ENCODE measurements at places on chromosomes 3 and 15.
A peak's percentile ranks its signal among the peaks of the same experiment; 100 is the strongest.

GRCh38 chr3:181344331-181344730 is 354.8 kb upstream of the DNAJC19 start:
- no peak for DNase-seq

GRCh38 chr15:81133782-81134461 is at the start of gene CFAP161:
Gene CFAP161 (plus strand): TSS chr15:81134270. CDS start chr15:81134330, 60 bp downstream.
- DNase-seq, result peak; percentile 35

GRCh38 chr3:170536712-170537111 is 49.2 kb downstream of the SLC7A14 start:
- DNase-seq, result no peak

GRCh38 chr3:72190050-72190449 is 405.1 kb upstream of the PROK2 start:
- no peak for DNase-seq

DNA sequence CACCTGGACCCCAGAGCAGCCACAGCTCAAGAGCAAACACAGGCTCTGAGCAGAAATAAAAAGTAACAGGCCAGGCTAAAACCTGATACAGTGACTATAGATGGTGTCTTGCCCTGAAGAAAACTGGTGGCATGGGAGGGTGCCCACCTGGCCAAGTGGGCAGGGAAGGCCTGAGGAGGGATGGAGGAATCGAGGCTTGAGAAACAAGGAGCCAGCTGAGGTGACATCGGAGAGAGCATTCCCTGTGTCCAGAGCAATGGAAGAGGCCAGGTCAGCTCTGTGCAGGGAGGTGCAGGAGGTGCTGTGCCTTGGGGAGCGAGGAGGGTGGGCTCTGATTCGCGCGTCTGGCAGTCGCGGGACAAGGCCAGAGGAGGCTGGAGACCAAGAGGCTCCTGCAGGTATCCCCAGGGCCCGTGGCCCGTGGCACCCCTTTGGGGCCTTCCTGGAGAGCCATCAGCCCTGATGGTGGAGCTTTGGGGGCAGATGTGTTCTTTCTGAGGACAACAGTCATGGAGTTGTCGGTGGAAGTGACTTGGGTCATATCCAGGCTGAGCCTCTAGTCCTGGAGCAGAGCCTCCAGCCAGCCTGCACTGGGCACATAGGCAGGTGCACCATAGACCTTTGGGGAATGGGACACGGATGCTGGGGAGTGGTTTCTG is 56.1 kb downstream of the PLXNA1 start:
- no peak for DNase-seq

GRCh38 chr3:9155028-9155427 is 94.4 kb downstream of the SRGAP3 start:
- DNase-seq, result no peak

DNA sequence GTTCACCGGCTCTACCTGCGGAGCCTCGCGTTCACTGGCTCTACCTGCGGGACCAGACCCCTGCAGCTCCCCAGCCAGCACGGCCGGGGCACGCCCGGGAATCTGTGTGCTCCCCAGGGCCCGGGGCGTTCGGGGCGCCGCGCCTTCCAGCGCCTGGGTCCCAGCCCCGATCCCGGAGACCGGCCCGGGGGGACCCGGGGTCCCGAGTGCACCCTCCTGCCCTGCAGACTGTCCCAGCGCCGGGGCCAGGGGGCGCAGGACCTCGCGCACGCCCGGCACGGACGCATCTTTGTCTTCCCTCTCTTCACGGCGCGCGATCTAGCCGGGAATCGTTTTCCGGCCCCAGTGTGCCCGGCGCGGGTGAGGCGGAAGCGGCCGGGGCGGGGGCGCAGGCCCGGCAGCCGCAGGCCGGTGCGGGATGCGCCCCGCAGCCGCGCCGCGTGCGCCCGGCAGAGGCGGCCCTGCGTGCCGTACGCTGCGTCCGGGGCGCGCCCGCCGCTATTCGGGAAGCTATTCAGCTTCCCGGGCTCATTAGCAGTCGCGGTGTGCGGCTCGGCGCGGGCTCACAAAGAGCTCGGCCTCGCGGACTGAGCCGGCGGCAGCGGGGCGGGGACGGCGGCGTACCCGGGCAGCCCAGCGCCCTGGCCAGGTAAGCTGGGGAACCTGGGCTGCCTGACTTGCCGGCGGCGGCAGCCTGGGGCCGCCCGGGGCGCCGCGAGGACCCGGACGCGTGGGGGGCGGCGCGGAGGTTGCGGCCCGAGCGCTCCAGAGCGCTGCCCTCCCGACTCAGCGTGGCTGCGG is at the start of gene APBA2:
Gene APBA2, plus strand, starts transcription at position 345 of the 801 bp plus-strand sequence. CDS start 167,911 bp downstream, outside the sequence.
- DNase-seq, result no peak

DNA sequence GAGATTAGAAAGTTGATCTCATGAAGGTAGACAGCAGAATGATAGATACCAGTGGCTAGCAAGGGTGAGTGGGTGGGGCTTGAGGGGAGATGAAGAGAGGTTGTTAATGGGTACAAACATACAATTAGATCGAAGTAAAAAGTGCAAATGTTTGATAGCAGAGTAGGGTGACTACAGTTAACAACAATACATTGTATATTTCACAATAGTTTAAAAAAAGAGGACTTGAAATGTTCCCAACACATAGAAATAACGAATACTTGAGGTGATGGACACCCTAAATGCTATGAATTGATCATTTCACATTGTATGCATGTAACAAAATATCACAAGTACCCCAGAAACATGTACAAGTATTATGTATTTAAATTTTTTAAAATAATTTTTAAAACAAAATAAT is 47.3 kb downstream of the ADAM10 start:
- DNase-seq, result no peak

GRCh38 chr3:157406394-157406793 is 30.3 kb upstream of the PTX3 start:
- no peak for DNase-seq

- no peak for DNase-seq
Observed at GRCh38 chr3:147410526-147411237, 1.5 kb downstream of the ZIC1 start.

- no peak for DNase-seq
Observed at GRCh38 chr15:78239811-78240210, 5.4 kb upstream of the ACSBG1 start.

- DNase-seq, result no peak
Observed at GRCh38 chr3:65352951-65353350, 665.2 kb upstream of the ADAMTS9 start.

GRCh38 chr3:120067083-120067482 is 27.2 kb downstream of the GSK3B start:
- no peak for DNase-seq

GRCh38 chr3:32551087-32551486 is 19.6 kb downstream of the DYNC1LI1 start:
- DNase-seq, result no peak

GRCh38 chr15:66682865-66683264 is 19.2 kb upstream of the SMAD6 start:
- DNase-seq, result no peak

DNA sequence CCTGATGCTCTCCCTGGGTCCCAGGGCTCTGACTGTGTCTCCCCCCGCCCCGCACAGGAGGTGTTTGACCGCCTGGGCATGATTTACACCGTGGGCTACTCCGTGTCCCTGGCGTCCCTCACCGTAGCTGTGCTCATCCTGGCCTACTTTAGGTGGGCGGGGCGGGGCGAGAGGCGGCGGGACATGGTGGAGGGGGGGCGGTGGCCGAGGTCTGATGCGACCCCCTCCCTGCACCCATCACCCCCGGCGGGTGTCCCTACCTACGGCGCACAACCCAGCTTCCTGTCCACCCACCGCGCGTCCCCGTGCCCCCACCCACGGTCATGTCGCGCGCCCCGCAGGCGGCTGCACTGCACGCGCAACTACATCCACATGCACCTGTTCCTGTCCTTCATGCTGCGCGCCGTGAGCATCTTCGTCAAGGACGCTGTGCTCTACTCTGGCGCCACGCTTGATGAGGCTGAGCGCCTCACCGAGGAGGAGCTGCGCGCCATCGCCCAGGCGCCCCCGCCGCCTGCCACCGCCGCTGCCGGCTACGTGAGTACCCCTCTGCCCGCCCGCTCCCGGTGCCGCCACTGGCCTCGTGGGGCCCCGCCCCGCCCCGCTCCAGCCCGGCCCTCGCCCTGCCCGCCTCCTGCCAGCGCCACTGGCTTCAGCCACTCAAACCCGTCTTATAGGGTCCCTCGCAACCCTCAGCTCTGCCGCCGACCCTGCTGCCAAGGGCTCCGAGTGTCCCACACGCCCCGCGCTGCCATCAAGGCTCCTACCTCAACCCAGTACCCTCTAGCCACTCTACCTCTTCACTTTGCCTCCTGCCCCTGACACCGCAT is 21.0 kb downstream of the PTH1R start:
- no peak for DNase-seq

DNA sequence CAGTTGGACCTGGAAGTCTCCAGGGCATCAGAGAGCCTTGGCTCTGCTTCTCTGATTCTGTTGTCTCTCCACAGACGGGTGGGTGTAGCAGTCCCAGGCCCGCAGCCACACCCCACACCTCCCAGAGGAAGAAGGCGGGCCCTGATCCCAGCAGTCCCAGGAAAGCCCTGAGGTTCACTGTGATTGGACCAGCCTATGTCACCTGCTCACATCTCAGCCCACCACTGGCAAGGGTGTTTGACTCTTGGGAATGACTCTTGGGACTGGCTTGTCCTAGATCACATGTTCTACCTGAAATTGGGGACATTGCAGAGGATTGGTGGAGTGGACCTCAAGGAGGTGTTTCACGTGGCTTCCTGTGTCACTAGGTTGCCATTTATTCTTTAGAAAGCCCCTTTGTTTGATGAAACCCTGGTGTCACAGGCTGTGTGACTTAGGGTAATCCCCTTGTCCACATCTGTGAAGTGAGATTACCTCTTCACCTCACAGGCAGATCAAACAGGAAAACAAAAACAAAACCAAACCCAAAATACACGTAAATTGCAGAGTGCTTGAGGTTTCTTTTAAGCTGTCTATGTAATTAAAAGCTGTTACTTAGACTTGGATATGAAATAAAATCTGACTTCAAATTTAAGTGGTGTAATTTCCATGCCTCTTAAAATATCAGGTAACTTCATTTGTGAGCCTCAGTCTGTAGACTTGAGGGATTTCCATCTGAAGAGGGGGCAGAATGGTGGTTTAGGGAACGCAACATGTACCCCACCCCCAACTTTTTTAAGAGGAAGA is 26.7 kb downstream of the FLNB start:
- no peak for DNase-seq

DNA sequence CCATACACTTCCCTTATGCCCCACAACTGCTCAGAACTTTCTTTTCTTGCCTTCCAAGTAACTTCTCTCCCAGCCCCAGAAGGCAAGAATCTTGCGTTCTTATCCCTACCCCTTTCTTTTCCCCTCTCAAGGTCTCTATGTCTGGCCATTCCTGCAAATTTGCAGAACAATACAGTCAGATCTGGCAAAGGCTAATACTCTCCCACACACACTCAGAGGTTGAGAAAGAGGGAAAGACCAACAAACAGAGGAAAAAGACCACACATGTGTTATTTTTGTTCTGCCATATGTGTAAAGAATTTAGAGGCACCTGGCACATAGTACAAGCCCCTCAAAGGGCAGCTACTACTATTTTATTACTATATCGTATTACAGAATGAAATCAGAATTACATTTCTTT is 25.7 kb downstream of the GJD2 start:
- DNase-seq, result no peak

GRCh38 chr3:64109438-64109837 is 86.1 kb upstream of the PSMD6 start:
- no peak for DNase-seq

DNA sequence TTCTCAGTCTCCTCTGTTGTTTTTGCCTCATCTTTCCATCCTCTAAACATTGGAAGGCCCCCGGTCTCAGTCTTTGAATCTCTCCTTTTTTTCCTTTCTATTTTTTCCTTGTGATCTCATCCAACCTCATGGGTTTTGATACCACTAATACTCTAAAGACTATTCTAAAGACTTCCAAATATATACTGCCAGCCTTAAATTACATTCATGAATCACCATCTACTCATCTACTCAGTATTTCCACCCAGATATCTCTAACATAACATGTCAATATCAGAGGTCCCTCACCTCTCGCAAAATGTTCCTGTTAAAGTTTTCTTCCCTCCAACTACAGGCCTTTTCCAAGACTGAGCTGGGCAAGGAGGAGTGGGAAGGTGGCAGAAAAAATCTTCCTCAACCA is 282.5 kb upstream of the TTC14 start:
- DNase-seq, result no peak

DNA sequence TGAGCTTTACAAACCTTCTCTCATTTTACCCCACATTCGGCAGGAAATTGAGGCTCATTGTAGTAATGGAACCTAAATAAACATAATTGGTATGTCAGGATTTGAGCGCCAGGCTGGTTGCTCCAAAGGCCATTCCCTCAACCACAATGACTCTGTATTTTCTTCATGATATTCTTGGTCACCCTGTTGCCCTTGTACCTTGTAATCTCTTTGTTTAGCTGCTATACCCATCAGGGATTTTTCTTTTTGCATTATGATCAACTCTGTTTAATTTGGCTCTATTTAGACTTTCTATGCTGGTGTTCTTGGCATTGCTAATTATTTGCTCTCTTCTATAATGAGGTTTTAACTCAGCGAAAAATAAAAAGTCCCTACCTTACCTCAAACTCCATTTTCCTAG is 29.8 kb downstream of the DUOX2 start:
- no peak for DNase-seq

- no peak for DNase-seq
Observed at GRCh38 chr15:75583701-75584100, 4.6 kb upstream of the PTPN9 start.

DNA sequence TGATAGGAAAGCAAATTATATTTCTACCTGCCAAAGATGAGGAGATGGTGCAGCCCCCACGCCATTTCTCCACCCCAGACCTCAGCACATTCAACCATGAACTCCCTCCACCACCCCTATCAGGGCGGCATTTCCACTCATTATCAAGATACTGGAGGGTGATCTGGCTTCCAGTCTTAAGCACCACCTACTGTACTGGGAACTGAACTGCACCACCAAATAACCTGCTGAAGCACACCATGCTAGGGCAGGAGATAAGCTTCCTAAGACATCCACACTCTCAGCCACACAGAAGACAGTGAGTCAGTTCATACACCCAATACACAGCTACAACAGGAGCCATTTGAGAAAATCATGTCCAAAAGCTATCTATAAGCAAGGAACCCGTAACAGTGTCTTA is 98.8 kb downstream of the FGF7 start:
- DNase-seq, result no peak

GRCh38 chr3:75248974-75249373 is 415.2 kb upstream of the FRG2C start:
- no peak for DNase-seq

- DNase-seq, result no peak
Observed at GRCh38 chr15:76941636-76942035, 10.1 kb downstream of the RCN2 start.

DNA sequence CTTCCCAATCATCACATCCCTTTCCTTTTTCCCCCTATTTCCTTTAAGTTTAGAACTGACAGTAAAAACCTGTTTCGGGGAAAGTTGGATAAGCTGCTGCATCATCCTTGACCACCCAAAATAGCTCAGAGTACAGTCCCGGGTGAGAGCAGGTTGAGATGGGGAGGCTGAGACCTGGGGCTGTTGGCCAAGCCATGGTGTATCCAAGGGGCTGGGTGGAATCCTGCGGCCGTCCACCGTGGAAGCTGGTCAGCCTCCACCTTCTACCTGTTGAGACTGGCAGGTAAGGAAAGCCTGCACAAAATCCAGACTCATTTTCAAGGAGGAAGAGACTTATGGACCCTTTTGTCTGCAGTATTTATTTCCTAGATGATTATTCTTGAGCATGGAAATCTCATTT is 128.2 kb upstream of the PLXNA1 start:
- DNase-seq, result no peak

- DNase-seq, result no peak
Observed at GRCh38 chr3:78258798-78259197, 1218.9 kb downstream of the ROBO2 start.

- DNase-seq, result no peak
Observed at GRCh38 chr3:53161820-53162671, 1.0 kb downstream of the PRKCD start.

- no peak for DNase-seq
Observed at GRCh38 chr15:85356276-85356675, 24.1 kb upstream of the AKAP13 start.

Data from C1 segment of cervical spinal cord (tissue), 14 donors.